ENCODE measurements at places on chromosomes 5 and 9.

GRCh38 chr9:74639112-74639511 lies 142.0 kb downstream of the RORB start:
- DNase-seq: no peak

GRCh38 chr9:121510766-121511550 lies 11.3 kb upstream of the GGTA1 start:
- DNase-seq: no peak

DNA sequence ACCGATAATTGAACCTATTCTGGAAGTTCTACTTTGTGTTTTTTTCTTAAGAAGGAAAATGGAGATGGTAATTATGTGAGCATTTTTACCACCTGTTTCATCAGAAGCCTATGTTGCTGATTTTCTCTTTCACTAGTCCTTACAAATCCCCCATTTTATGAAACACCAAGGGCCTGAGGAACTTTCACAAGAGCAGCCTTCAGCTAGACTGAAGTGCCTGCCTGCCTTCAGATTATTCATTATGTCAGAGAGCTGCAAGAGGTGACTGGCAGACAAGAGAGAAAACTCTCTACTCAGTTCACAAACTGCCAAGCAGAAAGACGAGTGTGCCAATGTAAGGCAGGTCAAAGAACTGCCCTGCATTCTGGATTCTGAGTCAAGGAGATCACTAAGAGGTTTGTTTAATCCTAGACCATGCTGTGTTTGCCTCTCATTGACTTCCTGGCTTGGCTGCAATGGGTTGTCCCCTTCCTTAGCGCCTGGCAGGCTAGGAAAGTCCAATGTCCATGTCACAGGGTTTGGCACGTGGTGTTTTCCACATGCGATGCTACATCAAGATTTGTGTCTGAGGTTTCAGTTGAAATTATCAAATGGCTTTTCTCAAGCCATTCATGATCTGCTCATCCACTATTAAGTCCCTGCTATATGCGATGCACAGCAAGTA lies 143.3 kb downstream of the CDC42SE2 start:
- no peak for DNase-seq

DNA sequence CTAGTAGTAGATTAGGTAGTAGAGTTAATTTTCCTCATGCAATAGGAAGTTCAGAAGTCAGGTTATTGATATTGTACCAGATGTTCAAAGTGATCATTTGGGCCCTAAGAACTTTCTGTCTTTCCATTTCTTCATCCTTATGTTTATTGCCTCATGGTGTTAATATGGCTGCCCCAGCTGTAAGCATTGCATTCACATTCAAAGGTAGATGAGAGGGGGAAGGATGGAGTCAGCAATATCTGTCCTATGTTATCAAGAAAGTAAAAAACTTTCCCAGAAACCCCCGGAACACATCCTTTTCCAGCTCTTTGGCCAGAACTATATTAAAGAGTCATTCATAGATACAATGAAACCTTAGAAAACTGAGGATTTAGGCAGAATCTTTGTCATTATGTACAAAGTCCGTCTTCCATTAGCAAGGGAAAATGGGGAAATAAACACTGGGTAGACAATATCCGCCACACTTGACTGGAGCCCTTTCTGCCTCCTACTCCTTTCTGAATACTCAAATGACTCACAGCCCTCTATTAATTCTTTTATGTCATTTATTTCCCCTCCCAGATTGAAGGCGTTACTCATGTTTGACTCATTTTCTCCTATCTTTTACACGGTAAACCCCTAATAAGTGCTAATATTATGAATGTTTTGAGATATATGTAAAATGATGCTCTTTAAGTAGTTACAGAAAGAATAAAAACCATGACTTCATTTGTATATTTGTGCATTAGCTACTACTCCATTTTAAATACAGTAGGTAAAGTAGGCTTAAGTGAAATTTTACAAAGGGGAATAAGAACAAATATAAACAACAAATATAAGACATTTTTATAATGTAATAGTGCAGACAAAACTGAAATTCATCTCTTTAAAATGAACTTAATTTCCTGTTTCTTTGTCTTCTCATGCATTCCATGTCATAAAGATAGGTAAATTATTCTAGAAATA lies 127.6 kb downstream of the SLF1 start:
- peak; percentile 45 for DNase-seq

GRCh38 chr5:56100439-56101176 lies 105.8 kb upstream of the IL6ST start:
- no peak for DNase-seq

GRCh38 chr5:153964880-153965645 lies 73.6 kb downstream of the FAM114A2 start:
- DNase-seq: peak; percentile 54

- DNase-seq: no peak
Observed at GRCh38 chr9:70801181-70801829, 320.1 kb downstream of the TRPM3 start.

- DNase-seq: peak; percentile 6
Observed at GRCh38 chr5:146755793-146756192, 122.8 kb downstream of the PPP2R2B start.

DNA sequence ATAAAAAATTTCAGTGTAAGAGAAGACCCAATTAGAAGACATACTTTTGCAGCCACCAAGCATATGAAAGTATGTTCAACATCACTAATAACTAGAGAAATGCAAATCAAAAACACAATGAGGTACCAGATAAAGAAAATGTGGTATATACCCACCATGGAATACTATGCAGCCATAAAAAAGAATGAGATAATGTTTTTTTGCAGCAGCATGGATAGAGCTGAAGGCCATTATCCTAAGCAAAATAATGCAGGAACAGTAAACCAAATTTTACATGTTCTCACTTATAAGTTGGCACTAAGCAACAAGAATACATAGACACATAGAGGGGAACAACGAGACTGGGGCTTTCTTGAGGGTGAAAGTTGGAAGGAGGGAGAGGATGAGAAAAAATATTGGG lies 6.9 kb upstream of the SPATA9 start:
- DNase-seq: no peak

DNA sequence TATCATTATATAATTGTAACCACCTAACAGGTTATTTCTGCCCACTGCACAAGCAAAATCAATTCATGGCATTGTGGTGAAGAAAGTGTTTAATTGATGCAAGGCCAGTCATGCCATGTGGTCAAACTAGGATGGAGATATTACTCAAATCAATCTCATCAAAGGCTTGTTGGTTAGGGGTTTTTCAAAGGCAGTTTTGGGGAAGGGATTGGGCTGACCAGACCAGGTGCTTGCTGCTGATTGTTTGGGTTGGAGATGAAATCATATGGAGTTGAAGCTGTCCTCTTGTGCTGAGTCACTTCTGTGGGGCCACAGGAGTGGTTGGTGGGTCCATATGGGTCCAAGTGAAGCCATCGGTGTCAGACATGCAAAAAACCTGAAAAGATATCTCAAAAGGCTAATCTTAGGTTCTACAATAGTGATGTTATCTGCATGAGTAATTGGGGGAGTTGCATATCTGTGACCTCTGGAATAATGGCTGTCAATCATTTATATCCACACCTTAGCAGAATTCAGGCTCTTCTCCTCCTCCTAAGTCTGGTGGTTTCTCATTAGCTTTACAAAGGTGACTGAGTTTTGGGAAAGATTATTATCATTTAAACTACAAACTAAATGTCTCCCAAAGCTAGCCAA lies 44.9 kb downstream of the HMGCS1 start:
- no peak for DNase-seq
